Naive B cell (primary cell): ENCODE measurements at places on chromosomes 7 and 10. TPM values are rescaled to one million over a fixed set of nuclear protein-coding genes. Genes with fewer than 3 reads are reported as not detected.

The GPC2 gene
- not detected for polyA plus RNA-seq

The GPR37 gene
- not detected for polyA plus RNA-seq

The WNT2 gene
- polyA plus RNA-seq = not detected

The KEL gene
- polyA plus RNA-seq = not detected

The EBF3 gene
- polyA plus RNA-seq = not detected

The ATG9B gene
- polyA plus RNA-seq = 9.3 TPM

The SLC39A12 gene
- not detected for polyA plus RNA-seq

The LBX1 gene
- polyA plus RNA-seq = not detected

The TBXAS1 gene
- polyA plus RNA-seq = 4.2 TPM

The SERPINE1 gene
- not detected for polyA plus RNA-seq

The GNGT1 gene
- polyA plus RNA-seq = not detected

The ASZ1 gene
- polyA plus RNA-seq = not detected

The LRRC18 gene
- polyA plus RNA-seq = 0.92 TPM

The OR2A2 gene
- polyA plus RNA-seq = not detected

The TAF3 gene
- polyA plus RNA-seq = 9.9 TPM

The HOXA6 gene
- not detected for polyA plus RNA-seq
